ENCODE measurements at places on chromosomes 11 and 22.

DNA sequence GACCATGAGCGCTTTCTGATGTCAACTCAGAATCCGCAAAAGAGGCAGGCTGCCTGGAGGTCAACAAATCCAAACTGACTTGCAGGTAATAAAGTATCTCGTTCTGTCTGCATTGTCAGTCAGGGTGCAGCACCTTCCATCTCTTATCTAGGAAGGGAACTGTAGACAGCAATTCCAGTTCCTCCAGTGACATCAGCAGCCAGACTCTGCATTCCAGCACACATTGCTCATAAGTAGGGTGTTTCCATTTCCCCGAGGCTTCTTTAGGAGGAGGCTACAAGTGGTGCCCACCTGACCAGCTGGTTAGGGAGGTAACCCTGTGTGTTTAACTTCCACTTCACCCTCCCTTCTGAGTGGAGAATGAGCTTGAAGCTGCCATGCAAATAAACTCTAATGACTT lies 53.3 kb downstream of the NTM start:
- no peak for DNase-seq
- no peaks in the 10 kb centered on the region for H3K4me1 ChIP-seq
- H3K27ac ChIP-seq, result no peak overlapping the region
- no peaks in the 10 kb centered on the region for H3K27me3 ChIP-seq
- no peaks in the 10 kb centered on the region for H3K36me3 ChIP-seq

DNA sequence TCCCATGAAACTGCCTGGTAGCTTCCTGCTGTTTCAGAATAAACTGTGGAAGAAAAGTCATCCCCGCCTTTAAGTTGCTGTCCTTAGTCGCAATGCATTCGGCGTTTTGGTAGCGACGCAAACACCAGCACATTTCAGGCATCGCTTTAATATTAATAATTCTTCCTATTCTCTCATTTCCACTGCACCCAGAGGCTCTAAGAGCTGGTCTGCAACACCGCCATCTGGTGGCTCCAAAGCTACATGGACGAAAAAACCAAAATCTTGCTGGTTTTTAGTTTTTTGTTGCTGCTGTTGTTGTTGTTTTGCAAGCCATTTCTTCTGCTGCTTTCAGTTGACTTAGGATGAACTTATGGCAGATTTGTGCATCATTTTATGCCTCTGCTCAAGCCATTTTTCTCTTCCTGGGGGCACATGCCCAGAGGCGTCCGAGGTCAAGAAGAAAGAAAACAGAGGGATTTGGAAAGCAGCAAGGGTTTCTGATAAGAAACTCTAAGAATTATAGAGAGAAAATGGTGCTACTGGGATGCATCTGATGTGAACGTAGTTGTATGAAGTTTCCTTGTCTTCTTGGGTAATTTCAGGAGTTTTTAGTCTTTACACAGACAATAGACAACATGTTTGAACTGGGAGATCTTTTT lies 345.4 kb upstream of the KIRREL3 start:
- H3K27me3 ChIP-seq, result no peaks in the 10 kb centered on the region
- no peak overlapping the region for H3K27ac ChIP-seq
- H3K36me3 ChIP-seq, result peaks cover 6% of the 10 kb centered on the region
- DNase-seq, result peak; percentile 36

GRCh38 chr11:8983552-8983951 lies 19.3 kb upstream of the TMEM9B start:
- H3K27ac ChIP-seq, result no peak overlapping the region
- H3K4me1 ChIP-seq, result no peaks in the 10 kb centered on the region
- DNase-seq, result no peak
- no peak overlapping the region for H3K4me3 ChIP-seq
- H3K27me3 ChIP-seq, result no peaks in the 10 kb centered on the region

- no peak for DNase-seq
- no peaks in the 10 kb centered on the region for H3K36me3 ChIP-seq
- H3K4me1 ChIP-seq, result peaks cover 17% of the 10 kb centered on the region
- no peaks in the 10 kb centered on the region for H3K27me3 ChIP-seq
Observed at GRCh38 chr11:20055312-20055711, 105.0 kb downstream of the DBX1 start.

DNA sequence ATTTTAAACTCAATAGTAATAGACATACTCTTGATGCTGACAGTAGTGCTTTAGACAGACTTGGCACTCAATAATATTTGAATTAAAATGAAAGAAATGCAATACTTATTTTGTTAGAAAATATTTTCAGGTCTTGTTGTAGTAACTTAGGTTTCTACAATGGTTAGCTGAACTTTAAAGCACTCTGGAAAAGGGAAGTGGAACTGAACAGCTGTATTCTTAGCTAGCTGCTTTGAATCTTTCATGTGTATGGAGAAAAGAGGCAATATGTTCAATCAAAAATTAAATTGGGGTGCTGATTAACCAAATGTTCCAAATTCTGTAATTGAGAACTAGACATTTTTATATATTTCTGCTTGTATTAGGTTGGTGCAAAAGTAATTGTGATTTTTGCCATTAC lies 517.9 kb upstream of the RAG2 start:
- no peak overlapping the region for H3K27ac ChIP-seq
- DNase-seq, result no peak
- H3K4me1 ChIP-seq, result peaks cover 8% of the 10 kb centered on the region
- no peaks in the 10 kb centered on the region for H3K36me3 ChIP-seq
- no peak overlapping the region for H3K4me3 ChIP-seq

GRCh38 chr11:108703916-108704315 lies 39.0 kb downstream of the DDX10 start:
- no peak overlapping the region for H3K27ac ChIP-seq
- H3K4me1 ChIP-seq, result no peaks in the 10 kb centered on the region
- H3K36me3 ChIP-seq, result peaks cover 35% of the 10 kb centered on the region
- H3K4me3 ChIP-seq, result no peak overlapping the region
- no peaks in the 10 kb centered on the region for H3K27me3 ChIP-seq
- DNase-seq, result no peak

Measured in neural crest cell (in vitro differentiated cells).